ENCODE measurements at places on chromosomes 1 and 21.

DNA sequence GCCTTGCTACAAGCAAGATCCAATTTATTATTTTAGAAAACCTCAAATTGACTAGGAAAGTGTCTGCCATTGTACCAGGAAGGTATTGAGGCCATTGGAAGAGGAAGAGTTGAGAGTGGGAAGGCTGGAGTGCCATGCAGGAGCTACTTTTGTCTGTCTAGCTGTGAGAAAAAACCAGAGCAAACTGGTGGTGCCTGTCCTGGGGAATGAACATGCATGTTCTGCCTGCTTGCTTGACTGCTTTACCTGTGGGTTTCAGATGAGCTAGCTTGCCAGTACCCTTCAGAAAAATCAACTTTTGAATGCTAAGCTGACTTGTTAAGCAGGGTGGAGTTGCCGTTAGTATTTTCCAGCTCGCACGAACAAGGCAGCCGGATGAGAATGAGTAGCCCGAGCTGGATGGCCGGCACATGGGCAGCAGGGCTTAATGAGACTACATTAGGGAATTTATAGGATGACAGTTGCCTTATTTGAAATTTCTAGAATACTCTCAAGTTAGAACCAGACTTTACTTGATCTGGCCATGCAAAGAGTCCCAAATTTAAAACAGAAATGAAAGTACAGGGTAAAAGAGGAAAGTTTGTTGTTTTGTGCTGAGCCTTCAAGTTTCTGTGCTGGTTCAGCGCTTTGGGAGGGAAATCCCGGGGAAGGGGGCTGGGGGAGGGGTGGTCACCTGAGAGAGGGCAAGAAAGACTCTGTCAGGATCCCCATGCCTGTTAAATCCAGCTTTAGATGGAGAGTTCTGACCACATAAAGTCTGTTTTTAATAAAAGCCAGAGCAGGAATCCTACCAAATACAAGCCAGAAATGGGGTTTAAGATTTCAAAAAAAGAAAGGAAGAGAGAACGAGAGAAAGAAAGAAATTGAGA lies 29.6 kb upstream of the C1orf105 start:
- peak; percentile 59 for DNase-seq

DNA sequence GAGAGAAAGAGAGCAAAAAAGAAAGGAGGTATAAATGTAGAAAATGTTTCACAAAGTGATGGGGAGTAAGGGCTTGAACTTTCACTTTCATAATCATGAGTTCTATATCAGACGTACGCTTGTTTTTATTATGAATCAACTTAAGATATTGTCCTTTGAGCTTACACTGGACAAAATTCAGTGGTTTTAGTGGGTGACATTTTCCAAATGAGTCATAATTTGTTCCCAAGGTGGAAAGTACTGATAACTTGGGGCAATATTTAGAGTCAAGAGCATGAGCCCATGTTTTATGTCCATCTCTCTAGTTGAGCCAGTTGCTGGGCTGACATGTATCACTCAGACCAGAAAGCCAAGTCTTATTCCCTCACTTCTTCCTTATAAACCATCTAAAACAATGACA lies 161.6 kb downstream of the CHRM3 start:
- DNase-seq, result no peak

DNA sequence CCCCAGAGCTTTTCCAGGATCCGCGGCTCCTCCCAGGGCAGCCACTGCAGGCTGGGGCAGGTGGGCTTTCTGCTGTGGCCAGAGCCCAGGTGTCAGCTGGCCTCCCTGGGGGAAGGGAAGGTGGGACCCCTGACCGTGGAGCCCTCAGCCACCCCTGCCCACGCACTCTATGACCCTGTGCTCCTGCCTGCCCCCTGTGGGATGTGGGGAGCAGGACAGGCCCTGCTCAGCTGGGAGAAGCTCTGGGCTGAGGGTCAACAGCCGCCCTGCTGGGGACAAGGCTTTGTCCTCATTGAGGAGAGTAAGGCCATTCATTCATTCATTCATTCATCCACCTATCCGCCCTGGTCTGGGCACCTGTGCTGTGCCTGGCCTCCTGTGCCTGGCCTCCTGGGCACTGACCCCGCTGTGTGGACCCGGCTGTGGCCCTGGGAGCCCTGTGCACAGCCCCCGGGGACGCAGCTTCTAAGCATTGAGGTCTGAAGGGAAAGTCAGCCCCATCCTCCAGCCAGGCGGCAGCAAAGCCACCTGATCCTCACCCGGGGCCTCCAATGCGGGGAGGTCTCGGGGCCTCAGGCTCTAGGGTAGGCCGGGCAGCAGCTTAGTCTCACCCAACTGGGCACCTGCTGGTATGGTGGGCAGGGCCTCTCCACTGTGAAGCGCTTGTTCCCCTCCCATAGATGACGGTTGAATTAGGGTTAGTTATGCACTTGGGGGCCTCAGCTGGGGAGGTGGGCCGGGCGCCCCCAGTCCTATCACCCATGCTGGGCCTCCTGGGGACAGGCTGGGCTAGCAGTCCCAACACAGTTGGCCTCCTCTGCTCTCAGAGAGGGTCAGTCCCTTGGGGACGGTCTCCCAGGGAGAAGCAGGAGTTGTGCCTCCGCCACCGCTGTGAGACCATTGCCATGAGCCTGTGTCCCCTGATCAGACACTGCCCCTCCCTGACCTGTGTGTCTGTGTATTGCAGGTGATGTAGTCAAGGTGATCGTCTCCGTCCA lies 6.0 kb downstream of the TNFRSF14 start:
- no peak for DNase-seq

DNA sequence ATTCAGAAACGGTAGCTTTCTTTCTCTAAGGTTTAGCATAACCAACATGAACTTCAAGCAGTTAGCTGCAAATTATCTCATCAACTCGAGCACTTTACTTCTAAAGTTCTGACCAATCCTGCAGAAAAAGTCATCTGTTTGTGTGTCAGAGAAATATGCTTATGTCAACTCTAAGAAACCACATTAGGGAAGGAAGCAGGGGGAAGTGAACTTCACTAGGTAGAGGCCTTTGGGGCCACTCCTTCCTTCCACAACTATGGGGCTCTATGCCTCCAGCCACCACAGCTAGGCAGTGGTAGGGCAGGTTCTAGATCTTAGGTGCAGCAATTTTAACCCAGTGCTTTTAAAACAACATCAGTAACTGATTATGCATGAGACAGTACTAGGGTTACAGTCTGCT lies 375.9 kb downstream of the DSCAM start:
- DNase-seq, result peak; percentile 45

DNA sequence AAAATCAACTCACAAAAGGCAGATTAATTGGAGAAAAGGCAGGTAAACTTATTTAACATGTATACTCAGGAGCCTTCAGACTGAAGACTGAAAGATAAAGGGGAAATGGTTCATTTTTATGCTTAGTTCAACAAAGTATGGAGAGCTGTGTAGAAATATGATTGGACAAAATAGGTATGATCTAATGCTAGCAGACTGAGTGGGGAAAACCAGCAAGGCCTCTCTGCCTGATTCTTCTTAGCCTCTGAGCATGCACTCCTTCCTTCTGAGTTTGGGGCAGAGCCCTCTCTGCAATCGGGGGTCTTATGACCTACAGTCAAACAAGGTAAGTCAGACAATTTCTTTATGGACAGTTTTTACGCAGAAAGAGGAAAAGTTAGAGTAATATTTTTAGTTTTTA lies 38.8 kb upstream of the SUCO start:
- DNase-seq, result no peak

- no peak for DNase-seq
Observed at GRCh38 chr21:37159053-37159776, 86.2 kb downstream of the TTC3 start.

GRCh38 chr1:48674641-48675040 lies 102.0 kb downstream of the BEND5 start:
- DNase-seq, result peak; percentile 82

GRCh38 chr1:18907021-18907916 lies 4.9 kb upstream of the ALDH4A1 start:
- DNase-seq, result peak; percentile 69

DNA sequence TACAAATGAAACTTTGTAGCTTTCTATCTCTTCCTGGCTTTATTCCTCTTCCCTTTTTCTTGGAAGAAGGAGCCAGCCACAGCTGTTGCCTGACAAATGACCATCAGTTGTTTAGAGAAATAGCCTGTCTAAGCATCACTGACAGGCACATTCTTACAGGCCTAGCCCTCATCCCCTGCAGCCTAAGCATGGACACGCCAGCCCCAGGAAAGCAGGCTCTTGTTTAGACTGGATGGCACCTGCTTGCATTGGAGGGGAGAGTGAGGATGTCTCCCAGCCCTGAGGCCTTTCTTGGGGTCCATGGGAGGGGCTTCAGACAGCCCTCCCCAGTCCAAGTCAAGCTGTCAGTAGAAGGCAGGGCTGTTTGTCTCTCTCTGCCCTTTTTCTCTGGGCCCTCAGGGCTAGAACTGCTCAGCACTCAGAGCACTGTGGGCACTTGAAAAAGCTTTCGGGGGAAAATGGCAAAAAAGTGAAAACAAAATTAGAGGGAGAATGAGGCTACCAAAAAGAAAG lies 282.5 kb upstream of the PLXNA2 start:
- no peak for DNase-seq

- DNase-seq, result no peak
Observed at GRCh38 chr1:90580176-90580575, 136.9 kb downstream of the BARHL2 start.

GRCh38 chr1:209895709-209896108 lies 42.3 kb upstream of the SYT14 start:
- peak; percentile 85 for DNase-seq

DNA sequence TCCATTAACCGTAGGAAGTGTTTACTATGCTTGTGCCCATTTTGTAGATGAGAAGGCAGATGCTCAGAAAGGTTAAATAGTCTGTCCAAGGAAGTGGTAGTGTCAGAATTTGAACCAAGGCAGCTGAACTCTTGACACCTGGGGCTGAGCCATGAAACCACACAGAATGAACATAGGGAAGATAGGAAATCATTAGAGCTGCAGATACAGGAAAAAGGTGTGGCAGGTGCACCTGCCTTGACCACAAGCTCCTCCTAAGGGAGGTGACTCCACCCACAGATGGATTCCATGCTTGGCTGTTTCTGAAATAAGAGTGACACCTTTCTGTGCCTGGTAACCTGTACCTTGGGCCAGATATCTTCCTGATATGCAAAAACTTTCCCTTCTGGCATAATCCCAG lies 69.9 kb upstream of the IGSF21 start:
- no peak for DNase-seq

DNA sequence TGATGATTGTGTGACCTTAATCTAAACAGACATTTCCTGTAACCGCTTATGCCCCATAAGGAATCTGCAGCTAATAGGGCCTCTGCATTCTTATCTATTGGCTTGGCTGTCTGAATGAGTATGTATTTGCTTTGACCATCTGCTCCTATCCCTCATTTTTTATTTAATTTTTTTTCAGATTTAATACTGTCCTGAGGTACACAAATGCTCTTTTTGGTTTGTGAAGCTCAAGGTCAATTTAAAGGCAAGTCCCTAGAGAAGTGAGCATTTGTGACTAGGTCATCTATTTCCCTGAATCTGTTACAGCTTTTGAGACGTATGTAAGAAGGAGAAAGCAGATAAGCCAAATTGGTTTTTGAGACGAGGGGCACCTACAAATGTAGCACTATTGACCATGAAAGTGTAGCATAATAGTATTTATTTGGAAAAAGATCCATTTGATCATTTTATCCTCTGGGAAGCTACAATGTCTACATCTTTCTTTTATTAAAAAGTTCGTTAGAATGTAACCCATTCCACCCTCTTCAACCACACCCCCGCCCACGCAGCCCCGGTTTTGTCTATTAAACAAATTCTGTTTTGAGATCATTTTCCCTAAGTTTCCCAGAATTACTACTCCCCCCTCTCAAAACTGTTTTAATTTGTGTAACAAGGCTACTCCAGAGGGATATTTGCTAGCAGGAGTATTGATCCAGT lies 69.2 kb upstream of the HSPA13 start:
- DNase-seq, result no peak

GRCh38 chr1:36119456-36119855 lies 5.6 kb downstream of the COL8A2 start:
- DNase-seq, result peak; percentile 26

GRCh38 chr1:34768856-34769255 lies 9.3 kb downstream of the GJB4 start:
- peak; percentile 20 for DNase-seq

- DNase-seq, result no peak
Observed at GRCh38 chr1:47002211-47002610, 21.3 kb upstream of the CYP4X1 start.

- no peak for DNase-seq
Observed at GRCh38 chr1:194394676-194395075, 1208.3 kb upstream of the B3GALT2 start.

DNA sequence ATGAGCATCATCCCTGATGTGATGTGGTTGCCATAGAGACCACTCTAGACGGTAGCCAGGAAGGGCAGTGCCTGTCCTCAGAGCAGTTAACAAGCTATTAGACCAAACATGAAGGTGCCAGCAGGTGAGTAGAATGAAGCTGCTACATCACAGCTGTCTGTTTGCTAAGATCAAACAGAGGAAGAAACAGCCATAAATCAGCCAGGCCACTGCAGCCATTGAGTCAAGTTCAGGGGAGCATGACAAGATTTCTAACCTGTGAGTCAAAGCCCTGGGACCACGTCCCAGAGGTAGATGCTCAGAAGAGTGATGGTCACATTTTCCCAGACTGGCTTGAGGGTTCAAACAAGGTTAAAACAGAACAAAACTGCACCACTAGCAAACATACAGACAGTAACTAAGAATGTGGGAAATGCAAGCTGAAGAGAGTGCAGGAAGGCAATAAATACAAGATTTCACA lies 450.6 kb upstream of the DAB1 start:
- DNase-seq, result peak; percentile 63

- DNase-seq, result no peak
Observed at GRCh38 chr21:45234965-45235364, 52.7 kb downstream of the POFUT2 start.

DNA sequence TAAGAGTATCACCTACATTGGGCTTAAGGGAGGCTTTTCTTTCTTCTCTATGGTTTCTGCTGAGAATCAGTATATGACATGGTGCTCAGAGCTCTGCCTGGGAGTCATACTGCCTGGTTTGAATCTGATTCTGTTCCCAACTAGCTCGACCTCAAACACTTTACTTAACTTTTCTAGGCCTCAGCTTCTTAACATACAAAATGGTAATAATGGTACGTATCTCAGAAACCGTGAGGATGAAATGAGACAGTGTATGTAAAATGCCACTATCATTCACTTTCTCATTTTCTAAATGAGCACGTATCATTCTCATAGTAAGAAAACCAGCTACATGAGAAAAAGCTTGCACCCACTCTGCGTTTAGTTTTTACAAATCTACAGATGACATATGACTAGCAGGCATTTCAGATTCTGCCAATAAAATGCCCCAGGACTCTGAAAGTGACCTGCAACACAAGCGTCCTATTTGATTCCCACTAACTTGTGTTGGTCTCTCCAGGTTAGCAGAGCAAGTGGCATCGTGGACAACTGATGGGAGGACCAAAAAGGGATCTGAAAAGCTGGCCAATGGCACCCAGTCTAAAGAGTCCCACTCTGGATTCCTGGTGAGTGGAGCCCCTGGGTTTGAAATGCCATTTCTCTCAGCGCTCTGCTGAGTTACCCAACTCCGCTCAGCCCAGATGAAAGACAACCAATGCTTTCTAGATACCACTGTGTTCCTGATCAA lies 6.1 kb downstream of the CTNNBIP1 start:
- no peak for DNase-seq

GRCh38 chr1:13826591-13826990 lies 126.6 kb downstream of the PRDM2 start:
- no peak for DNase-seq
